Ovary (tissue), 10 donors: ENCODE measurements at places on chromosomes 16 and 17. TPM values are rescaled to one million over a fixed set of nuclear protein-coding genes. Genes with fewer than 3 reads are reported as not detected.

DNA sequence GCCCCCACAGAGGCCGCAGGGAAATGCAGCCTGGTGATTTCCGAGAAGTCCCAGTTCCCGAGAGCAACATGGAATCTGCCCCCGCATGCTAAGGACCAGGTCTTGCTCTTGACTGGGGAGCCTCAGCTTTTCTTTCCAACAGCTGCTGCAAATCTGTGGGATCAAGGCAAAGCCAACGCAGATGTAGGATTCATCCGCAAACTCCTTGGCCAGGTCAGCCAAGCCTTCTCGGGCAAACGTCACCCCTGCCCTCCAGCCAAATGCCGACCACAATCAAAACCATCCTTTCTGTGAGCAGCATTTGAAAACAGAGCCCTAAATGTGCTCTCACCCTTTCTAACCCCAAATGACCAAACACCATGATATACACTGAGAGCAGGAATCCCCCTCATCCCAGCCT, 54.0 kb downstream of the MRM3 start:
- H3K27me3 ChIP-seq: no peaks in the 10 kb centered on the region
- H3K4me3 ChIP-seq: no peak overlapping the region
- H3K27ac ChIP-seq: no peak overlapping the region
- peaks cover 3% of the 10 kb centered on the region for H3K4me1 ChIP-seq
- H3K36me3 ChIP-seq: no peaks in the 10 kb centered on the region

DNA sequence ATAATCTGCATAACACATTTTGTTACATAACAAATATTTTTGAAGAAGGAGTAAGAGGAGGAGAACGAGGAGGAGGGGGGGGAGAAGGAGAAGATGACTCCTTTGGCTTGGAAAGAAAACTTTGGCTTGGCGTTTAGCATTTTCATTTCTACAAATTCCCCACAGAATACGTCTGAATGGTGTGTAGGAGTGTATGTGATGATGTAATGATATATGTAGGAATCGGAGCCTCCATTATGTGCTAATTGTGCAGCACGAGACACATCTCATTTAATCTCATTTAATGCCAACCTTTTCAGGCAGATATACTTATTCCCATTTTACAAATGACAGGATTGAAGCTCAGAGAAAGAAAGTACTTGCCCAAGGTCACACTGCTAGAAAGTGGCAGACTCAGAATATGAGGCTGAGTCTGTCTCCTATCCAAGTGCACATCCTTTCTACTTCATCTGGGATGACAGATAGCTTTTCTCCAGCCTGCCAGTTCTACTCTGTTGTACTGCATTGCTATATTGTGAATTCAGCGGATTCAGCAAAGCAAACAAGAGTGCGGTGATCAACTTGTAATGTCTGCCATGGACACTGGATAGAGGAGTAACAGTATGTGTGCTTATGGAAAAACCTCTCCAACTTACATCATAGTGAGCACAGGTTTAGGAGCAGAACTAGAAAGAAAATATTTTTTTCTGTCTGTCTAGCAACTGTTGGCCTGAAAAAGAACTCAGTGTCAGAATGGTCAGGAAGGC, 10.4 kb upstream of the SLC47A2 start:
- no peaks in the 10 kb centered on the region for H3K27me3 ChIP-seq
- no peak overlapping the region for H3K4me3 ChIP-seq
- peaks cover 22% of the 10 kb centered on the region for H3K4me1 ChIP-seq
- peak overlapping the region; percentile 93 for H3K27ac ChIP-seq
- no peaks in the 10 kb centered on the region for H3K36me3 ChIP-seq

GRCh38 chr16:55552621-55553020, 13.9 kb upstream of the CAPNS2 start:
- DNase-seq: no peak
- H3K4me3 ChIP-seq: no peak overlapping the region
- no peaks in the 10 kb centered on the region for H3K36me3 ChIP-seq
- no peaks in the 10 kb centered on the region for H3K4me1 ChIP-seq

- no peaks in the 10 kb centered on the region for H3K4me1 ChIP-seq
- no peak overlapping the region for H3K4me3 ChIP-seq
- peak; percentile 60 for DNase-seq
- H3K27me3 ChIP-seq: no peaks in the 10 kb centered on the region
Observed at GRCh38 chr16:10509534-10510025, 70.8 kb downstream of the EMP2 start.

GRCh38 chr16:11692651-11693050, 24.4 kb downstream of the SNN start:
- peaks cover 3% of the 10 kb centered on the region for H3K4me1 ChIP-seq
- no peaks in the 10 kb centered on the region for H3K36me3 ChIP-seq
- H3K4me3 ChIP-seq: no peak overlapping the region

DNA sequence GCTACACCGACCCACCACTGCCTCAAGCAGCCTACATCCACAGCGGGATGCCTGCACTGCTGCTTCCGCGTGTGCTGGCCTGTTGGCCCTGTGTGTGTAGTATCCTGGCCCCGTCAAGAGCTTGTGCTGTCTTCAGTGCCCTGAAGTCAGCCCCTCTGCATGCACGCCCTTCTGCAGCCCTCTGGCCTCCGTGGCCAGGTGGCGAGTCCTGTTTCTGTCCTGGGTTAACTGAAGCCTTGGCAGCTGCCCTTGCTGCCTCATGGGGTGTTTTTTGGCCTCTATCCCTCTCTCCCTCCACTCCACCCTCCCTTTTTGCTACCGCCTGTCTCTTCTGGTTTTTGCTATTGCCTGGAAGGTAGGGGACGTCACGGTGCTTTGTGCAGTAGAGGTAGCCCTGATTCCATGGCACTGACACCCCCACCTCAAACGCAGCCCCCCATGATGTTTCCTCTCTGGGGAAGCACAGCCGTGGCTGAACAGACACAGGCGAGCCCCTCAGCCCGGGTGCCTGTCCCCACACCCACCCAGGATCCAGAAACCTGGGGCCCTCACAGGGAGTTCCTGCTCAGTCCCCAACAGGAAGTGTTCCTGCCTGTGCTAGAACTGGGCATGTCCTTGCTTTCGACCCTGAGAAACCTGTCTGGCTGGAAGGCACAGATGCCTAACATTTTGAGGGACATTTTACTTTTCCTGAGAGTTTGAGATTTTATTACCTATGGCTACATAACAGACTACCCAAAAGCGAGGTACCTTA, 18.8 kb upstream of the AMZ2 start:
- H3K27ac ChIP-seq: no peak overlapping the region
- H3K27me3 ChIP-seq: no peaks in the 10 kb centered on the region
- H3K4me3 ChIP-seq: no peak overlapping the region
- DNase-seq: no peak
- no peaks in the 10 kb centered on the region for H3K36me3 ChIP-seq

- no peaks in the 10 kb centered on the region for H3K36me3 ChIP-seq
- no peaks in the 10 kb centered on the region for H3K27me3 ChIP-seq
- DNase-seq: no peak
- H3K27ac ChIP-seq: peak overlapping the region; percentile 96
Observed at GRCh38 chr16:71807905-71808592, 585 bp downstream of the AP1G1 start.

DNA sequence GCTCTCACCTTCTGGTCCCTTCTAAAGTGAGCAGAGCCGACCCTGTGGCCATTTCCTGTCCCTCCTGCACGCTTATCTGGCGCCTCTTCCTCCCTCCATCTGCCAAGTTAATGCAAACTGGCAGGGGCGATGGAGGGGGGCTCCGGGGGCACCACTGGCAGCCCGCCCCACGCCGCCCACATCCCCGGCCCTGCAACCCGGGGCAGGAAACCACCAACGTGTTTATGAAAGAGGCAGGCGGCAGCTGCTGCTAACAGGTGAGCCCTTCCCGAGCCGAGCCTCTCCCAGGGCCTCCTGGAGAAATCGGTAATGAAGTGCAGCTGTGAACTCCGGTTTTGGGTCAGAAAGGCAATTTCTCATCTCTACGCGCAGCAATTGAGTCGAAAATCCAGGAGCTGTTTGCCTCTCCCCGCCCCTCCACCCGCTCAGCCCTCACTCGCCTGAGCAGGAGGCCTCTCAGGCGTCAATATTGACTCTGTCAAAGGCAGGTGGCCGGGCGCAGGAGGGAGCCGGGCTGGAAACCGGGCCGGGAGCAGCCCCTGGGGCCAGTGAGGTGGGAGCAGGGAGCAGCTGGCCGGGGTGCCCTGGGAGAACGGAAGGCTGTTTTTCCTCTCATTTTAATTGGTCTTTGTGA, 164.4 kb upstream of the GSE1 start:
- DNase-seq: no peak
- no peak overlapping the region for H3K4me3 ChIP-seq
- no peaks in the 10 kb centered on the region for H3K36me3 ChIP-seq
- peak overlapping the region; percentile 8 for H3K27ac ChIP-seq
- no peaks in the 10 kb centered on the region for H3K27me3 ChIP-seq

DNA sequence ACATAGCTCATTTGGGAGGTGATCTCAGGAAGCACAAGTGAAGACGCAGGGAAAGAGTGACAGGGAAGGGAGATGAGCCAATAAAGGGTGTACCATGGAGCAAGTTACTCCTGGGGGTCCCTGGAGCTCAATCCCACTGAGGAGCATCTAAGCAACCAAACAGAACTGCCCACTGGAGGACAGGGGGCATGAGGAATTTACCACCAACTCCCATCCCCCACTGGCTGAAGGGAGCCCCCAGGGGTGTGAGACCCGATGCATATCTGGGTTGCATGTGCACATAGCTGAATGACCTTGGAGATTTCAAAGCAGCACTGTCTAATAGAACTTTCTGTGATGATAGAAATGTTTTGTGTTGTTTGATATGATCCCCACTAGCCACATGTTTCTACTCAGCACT, 29.6 kb downstream of the C16orf82 start:
- DNase-seq: no peak
- no peak overlapping the region for H3K4me3 ChIP-seq
- no peak overlapping the region for H3K27ac ChIP-seq
- H3K4me1 ChIP-seq: no peaks in the 10 kb centered on the region
- H3K36me3 ChIP-seq: no peaks in the 10 kb centered on the region

- peaks cover 3% of the 10 kb centered on the region for H3K4me1 ChIP-seq
- no peak overlapping the region for H3K27ac ChIP-seq
- no peaks in the 10 kb centered on the region for H3K36me3 ChIP-seq
- no peak overlapping the region for H3K4me3 ChIP-seq
- DNase-seq: no peak
Observed at GRCh38 chr17:49894761-49895160, 46.9 kb upstream of the TAC4 start.

DNA sequence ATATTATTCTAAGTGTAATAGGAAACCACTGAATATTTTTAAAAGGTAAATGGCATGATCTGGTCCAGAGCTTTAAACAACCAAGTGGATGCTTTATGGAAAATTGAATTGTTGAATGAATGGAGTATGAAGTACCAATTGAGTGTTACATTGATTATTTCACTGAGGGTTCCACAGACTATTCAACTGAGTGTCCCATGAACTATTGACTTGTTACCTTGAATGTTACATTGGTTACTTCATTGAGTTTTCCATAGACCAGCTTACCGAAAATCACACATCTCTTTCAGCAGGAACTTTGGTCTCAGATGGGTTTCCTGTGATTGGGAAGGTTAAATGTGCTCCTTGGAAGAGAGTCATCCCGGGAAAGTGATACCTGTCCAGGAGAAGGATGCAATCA, 56.8 kb downstream of the TMEM114 start:
- H3K4me3 ChIP-seq: no peak overlapping the region
- no peaks in the 10 kb centered on the region for H3K4me1 ChIP-seq
- no peaks in the 10 kb centered on the region for H3K27me3 ChIP-seq

- no peak overlapping the region for H3K27ac ChIP-seq
- no peaks in the 10 kb centered on the region for H3K27me3 ChIP-seq
- no peaks in the 10 kb centered on the region for H3K4me1 ChIP-seq
- H3K36me3 ChIP-seq: no peaks in the 10 kb centered on the region
- no peak for DNase-seq
Observed at GRCh38 chr16:6884002-6884401, 448.6 kb upstream of the RBFOX1 start.

GRCh38 chr16:74556375-74556922, 50.5 kb downstream of the GLG1 start:
- no peaks in the 10 kb centered on the region for H3K36me3 ChIP-seq
- H3K4me3 ChIP-seq: no peak overlapping the region
- no peak overlapping the region for H3K27ac ChIP-seq
- H3K27me3 ChIP-seq: no peaks in the 10 kb centered on the region

DNA sequence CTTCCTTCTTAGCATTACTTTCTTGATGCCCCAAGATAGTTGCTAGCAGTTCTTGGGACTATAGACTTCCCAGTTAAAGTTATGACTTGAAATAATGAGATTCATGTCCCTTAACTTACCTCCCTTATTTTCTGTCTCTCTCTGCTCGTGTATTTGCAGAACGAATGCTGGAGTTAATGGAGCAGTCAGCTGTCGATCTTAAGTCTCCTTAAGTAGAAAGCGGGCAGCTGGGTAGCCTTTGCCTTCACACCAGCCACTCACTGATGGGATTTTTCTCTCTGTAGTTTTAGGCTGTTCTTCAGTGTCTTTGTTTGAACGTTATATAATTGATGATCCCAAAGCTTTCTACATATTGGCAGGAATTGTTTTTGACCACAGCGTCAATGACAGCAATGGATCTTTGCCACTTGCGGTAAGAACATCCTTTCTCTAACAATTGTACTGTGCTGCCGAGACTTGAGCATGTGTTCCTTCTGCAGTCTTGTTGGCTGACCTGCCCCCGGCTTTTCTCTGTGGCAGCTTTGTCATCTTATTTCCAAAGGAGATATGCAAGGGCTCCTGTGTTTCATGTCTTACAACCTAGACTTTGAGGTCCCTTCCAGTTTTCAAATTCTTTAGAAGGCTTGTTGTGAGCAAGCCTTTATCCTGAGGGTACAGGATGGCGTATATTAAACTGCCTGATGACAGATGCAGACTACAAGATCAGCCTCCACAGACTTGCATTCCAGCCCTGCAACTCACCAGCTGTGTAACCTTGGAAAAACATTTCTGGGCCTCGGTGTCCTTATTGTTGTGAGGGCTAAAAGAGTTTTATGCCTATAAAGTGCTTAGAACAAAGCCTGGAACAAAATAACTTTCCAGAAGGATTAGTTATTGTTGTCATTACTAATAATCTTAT, 25.1 kb upstream of the ABCA3 start:
- no peak overlapping the region for H3K27ac ChIP-seq
- no peaks in the 10 kb centered on the region for H3K36me3 ChIP-seq

GRCh38 chr16:87457709-87458423, 35.0 kb downstream of the ZCCHC14 start:
- no peaks in the 10 kb centered on the region for H3K27me3 ChIP-seq
- no peak overlapping the region for H3K4me3 ChIP-seq
- DNase-seq: no peak
- peaks cover 11% of the 10 kb centered on the region for H3K4me1 ChIP-seq
- H3K36me3 ChIP-seq: no peaks in the 10 kb centered on the region

DNA sequence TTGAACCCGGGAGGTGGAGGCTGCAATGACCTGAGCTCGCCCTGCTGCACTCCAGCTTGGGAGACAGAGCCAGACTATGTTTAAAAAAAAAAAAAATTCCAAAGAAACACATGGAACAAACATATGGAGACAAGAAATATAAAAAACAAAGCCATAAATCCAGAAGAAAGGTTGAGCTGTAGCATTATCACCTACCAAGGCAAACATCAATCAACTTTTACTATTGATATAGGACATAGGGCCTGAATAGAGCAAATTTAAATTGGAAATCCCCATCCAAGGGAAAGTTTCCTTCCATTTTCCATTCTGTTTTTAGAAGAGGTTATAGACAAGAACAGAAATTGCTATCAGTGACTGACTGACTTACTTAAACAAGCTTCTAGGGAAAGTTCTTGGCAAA, 56.6 kb downstream of the SSH2 start:
- H3K27ac ChIP-seq: no peak overlapping the region
- H3K4me3 ChIP-seq: no peak overlapping the region
- no peak for DNase-seq
- no peaks in the 10 kb centered on the region for H3K4me1 ChIP-seq
- no peaks in the 10 kb centered on the region for H3K36me3 ChIP-seq

The ATP2C2 gene
- total RNA-seq: not detected

The CDRT15L2 gene
- not detected for total RNA-seq

The GP1BA gene
- total RNA-seq: not detected

The PRKCB gene
- total RNA-seq: 1.2 TPM
